ENCODE measurements at places on chromosomes 7 and 10.

GRCh38 chr10:49688920-49689319, 9.5 kb downstream of the C10orf53 start:
- DNase-seq = no peak

DNA sequence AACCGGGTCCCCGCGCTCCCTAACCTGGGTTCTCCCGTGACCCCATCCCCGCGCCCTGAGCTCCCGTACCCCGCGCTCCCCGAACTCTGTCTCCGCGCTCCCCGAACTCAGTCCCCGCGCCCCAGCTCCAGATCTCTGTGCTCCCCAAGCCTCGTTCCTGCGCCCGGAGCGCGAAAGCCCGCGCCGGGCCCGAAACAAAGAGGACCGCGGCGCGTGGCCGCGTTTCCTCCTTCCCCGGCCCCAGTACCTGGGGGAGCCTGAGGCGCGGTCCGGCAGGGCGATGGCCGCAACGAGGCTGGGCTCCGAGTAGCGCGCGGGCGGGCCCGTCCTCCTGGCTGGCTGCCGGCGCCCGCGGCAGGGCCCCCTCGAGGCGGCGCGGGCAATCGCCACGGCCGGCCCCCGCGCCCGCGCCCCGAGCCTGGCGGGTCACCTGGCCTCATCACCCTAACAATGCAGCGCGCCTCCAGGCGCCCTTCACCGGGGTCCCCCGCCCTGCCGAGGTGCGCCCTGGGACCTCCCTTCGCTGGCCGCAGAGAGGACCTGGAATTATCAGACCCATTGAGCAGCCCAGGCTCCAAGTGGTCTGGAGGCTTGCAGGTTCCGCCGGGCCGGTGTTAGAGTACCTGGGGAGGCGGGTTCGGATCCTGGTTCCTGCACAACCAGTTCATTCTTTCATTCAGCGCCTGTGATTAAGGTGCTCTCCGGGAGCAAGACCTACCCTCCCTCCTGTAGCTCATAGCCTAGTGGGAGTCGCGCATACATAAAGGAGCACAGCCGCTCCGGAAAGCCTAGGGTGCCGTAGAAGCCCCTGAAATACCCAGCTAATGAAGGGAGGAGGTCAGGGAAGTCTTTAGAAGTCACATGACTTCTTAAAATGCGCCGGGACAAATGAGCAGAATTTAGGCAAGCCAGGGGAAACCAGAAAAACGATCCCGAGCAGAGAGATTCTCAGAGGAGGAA, at the start of gene TNS3:
TSS of gene TNS3 (minus strand) at position 308 of the 960 bp plus-strand sequence. CDS start 142,475 bp downstream, outside the sequence.
- no peak for DNase-seq

- no peak for DNase-seq
Measured at GRCh38 chr10:66917104-66917503, 8.7 kb upstream of the LRRTM3 start.

DNA sequence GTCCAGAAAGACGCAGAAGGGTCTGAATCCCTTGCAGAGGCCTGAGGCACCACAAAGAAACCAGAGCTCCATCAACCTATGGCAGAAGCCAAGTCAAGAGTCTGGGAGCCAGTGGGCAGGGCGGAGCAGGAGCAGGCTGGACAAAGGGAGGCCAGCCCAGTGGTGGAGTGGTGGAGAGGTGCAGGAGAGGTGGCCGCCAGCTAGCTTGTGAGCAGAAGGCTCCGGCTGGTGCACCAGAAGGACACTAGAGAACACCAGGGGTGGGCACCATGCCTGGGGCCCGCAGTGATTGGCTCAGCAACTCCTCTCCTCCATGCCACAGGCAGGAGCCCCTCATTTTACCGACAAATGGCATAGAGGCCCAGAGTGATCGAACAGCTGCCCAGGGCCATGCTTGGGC, 186.6 kb downstream of the GRID1 start:
- no peak for DNase-seq

GRCh38 chr10:101029520-101030295, 1.2 kb downstream of the PDZD7 start:
- no peak for DNase-seq

DNA sequence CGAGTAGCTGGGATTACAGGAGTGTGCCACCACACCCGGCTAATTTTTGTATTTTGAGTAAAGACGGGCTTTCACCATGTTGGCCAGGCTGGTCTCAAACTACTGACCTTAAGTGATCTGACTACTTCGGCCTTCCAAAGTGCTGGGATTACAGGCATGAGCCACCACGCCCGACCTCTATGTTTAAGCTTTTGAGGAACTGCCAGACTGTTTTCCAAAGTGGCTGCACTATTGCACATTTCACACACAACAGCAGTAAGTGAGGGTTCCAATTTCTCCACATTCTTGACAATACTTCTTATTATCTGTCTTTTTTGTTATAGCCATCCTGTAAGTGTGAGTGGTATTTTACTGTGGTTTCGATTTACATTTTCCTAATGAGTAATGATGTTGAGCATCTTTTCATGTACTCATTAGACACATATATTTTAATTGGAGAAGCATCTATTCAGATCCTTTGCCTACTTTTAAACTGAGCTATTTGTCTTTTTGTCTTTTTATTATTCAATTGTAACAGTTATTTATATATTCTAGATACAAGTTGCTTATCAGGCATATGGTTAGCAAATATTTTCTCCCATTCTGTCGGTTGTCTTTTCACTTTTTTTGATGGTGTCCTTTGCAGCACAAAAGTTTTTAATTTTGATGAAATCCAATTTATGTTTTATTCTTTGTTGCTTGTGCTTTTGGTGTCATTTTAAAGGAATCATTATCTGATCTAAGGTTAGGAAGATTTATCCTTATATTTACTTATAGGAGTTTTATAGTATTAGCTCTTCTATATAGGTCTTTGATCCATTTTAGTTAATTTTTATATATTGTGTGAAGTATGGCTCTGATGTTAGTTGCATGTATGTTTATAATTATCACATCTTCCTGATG, 12.8 kb upstream of the IRF5 start:
- no peak for DNase-seq
